ENCODE measurements at places on chromosomes 3 and 15.

GRCh38 chr3:176141837-176142236, 1055.4 kb downstream of the TBL1XR1 start:
- no peak for DNase-seq

DNA sequence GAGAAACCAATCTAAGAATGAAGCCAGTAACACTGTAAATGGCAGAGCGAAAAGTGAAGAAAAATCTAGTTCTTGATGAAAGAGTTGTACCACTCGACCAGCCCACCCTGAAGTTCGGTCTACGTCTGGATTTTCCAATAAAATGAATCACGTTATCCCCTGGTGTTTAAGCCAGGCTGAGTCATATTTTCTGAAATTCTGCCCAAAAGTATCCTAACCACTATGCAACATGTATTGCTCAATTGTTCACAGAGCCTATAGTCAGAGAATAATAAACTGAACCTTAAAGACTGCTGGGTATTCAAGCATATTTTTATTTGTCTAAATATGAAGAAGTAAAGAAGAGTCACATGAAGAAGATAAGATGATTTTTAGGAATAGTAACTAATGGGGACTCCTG, 245.7 kb downstream of the FGF12 start:
- DNase-seq, result peak; percentile 68

DNA sequence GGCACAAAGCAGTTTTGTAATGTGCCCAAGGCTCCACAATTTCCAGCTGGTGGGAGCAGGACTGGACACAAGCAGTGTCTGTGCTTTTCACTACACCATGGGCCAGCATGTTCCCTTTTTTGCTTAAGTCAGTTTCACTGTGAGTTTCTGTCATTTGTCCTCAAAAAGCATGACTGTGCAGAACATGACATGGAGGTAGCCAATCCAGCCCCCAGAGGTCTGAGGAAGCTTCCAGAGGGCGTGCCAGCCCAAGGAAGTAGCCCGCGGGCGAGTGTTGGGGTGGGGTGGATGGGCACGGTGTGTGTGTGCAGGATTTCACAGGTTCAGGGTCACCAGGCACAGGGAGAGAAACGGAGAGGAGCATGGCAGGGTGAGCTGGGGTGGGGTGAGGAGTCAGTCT, 8.0 kb upstream of the EEFSEC start:
- DNase-seq, result no peak

DNA sequence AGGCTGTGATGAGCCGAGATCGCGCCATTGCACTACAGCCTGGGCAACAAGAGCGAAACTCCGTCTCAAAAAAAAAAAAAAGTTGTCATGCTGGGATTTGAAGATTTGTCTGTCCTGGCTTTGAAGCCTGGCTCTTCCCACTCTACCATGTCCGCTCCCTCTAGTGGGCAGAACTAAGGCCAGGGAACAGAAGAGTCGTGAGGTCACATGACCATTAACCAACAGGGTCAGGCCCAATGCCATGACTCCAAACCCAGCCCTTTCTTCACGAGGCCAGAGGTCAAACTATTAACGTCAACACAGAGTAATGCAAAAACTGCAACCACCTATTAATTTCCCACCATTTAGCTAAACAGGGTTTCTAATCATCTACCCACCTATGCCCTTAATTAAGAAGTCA, 212.1 kb downstream of the ADAMTS17 start:
- DNase-seq, result no peak

DNA sequence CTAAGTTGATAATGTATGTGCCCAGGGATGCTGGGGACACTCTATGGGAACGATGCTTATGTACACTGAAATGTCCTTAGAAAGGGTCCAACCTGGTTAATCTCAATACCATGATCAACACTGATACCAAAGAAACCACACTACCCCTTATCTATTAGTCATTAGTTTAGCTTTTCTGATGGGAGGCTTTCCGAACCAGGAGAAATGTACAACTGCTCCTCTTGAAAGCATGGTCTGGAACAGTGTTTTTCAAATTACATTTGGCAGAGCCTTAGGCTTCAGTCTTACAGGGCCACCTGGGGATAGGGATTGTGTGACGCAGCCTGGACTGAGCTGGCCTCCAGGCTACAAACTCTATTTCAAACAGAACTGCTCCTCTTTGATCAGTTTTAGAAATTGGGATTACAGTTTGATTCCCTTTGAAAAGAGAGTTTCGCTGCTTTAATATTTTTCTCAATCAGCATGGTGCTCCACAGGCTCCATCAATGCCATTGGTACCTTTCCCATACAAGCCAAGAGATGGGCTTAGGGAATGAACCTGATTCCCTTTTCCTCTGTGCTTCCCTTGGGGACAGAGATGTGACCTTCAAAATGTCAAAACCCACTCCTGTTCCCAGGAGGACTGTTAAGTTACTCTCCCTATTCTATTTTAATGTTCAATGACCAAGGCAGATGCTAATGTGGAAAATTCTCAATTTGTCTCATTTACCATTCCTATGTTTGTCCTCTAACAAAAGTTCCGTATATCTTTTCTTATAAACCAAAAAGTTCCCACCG, 296.0 kb upstream of the ADAMTS9 start:
- no peak for DNase-seq

- no peak for DNase-seq
These were observed 32.0 kb downstream of the ATG7 start for GRCh38 chr3:11304175-11304574.

DNA sequence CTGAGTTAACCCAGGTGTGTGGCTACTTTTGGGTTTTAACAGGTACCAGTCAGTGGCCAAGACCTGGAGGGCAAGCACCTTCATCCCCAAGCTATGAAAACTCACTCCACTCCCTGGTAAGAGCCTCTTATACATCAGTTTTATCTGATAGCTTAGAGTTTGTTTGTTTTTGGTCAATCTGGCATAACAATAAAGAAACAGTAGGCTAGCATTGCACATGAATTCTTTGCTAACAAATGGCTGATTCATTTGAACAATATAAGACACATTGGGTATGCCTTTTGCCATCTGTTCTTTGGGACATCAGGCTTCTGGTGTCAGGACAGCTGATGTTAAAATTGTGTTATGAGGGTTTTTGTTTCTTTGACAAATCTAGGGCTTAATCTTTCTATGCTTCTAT, 125.0 kb upstream of the CGNL1 start:
- DNase-seq, result peak; percentile 19

DNA sequence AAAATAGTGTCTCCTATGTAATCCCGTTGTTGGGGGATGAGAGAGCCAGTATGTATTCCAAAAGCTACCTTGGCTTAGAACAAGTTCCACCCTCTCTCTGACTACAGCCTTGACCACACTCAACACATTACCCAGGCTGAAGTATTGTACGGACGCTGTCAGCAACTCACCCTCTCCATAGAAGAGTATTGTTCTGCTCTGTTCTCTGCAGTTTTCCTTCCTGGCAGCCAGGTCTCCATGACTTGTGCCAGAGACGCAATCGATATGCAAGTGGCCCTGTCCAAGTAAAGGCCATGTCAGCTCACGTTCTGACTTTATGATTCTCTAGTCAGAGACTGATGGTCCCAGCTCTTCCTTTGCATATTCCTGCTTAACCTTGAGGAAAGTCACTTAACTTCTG, 164.1 kb upstream of the SLCO3A1 start:
- no peak for DNase-seq

- peak; percentile 89 for DNase-seq
These were observed 45.5 kb downstream of the CBLB start for GRCh38 chr3:105823149-105823867.

Measured in EL (cell line).